ENCODE measurements at places on chromosomes 5 and 9. TPM values are rescaled to one million over a fixed set of nuclear protein-coding genes. Genes with fewer than 3 reads are reported as not detected.
A peak's percentile ranks its signal among the peaks of the same experiment; 100 is the strongest.

GZMA gene
- not detected for total RNA-seq

CCL27 gene
- total RNA-seq = not detected

MVB12B gene
- 19.7 TPM for total RNA-seq

TRUB2 gene
- total RNA-seq = 11.7 TPM

ISL1 gene
- total RNA-seq = 0.53 TPM

KIF27 gene
- total RNA-seq = 8.8 TPM

MOB3B gene
- total RNA-seq = 32.5 TPM

BAAT gene
- not detected for total RNA-seq

PCDHA5 gene
- total RNA-seq = 0.38 TPM

SH3RF2 gene
- 118 TPM for total RNA-seq

GRM6 gene
- total RNA-seq = not detected

DND1 gene
- total RNA-seq = not detected

UGT3A1 gene
- total RNA-seq = 1.1 TPM

DNA sequence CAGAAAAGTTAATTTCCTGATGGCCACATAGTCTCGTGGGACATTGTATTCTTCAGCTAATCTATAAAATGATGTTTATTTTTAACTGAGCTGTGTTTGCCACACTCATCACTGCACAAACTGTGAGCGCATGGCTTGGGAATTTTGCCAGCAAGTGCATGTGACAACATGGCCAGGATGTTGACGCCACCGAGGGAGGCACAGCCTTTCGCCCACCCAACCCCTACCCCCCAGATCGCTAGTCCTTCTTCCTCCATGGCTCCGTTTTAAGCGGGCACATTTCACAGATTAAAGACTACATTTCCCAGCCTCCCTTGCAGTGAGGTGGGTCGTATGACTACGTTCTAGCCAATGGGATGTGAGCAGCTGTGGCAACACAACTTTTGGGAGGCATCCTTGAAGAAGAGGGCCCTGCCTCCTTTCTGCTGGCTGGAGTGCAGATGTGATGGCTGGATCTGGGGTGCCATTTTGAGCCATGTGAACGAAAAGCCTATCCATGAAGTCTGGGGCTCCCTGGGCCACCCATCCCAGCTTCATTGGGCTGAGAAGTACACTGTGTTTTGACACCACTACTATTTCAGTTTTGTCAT is 7.9 kb downstream of the NRARP start:
- DNase-seq = no peak

GRCh38 chr5:131204964-131205363 is 34.2 kb downstream of the LYRM7 start:
- DNase-seq = no peak

DNA sequence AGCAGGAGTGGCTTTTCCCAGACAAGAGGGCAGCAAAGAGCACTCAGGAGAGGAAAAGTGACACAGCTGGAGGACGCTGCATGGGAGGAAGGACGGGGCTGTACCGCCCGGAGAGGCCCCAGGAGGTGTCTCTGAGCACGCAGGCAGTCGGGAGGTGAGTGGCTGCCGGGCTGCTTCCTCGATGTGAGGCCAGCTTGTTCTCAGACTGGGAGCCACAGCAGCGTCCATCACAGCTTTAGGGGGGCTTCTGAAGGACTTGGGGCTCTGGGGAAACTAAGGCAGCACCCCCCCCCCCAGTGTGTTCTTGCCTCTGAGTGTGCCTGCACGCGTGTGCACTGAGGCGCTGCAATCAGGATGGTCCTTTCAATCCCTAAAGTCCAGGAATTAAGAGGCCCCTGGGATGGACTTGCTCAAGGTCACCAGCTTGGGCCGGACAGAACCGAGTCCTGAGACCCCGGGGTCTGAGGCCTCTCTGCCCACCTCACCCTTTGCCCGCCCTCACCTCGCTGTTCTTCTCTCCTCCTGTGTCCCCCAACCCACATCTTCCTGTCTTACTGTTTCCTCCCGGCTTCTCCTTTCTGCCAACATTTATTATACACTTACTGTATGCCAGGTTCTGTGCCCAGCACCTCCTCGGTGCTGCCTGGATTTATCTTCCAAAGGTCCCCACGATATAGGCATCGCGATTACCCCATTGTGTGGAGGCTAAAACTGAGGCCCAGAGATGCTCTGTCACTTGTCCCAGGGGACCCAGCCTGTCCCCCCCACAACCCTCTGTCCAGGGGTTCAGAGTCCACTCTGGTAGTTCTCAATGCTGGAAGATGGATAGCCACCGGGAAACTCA is 32.9 kb downstream of the FAM163B start:
- no peak for DNase-seq

DNA sequence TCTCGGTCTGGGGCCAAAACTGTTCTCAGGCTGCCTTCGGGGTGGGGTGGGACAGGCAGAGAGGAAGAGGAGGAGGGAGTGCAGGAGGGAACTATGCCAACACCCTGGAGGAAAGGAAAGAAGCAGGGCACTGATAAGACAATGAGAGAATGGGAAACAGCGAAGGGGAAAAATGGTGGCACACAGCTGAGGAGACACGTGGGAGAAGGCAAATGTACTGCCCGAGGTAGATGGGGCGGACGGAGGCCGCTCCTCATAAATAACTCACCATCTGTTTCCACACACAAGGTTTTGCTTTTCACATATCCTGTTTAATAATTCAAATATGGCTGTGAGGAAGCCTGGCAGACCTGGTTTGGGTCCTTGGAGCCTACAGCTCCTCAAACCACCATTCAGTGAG is 148.2 kb upstream of the LRRTM2 start:
- no peak for DNase-seq

GRCh38 chr5:106418196-106418595 is 1252.5 kb downstream of the EFNA5 start:
- no peak for DNase-seq

DNA sequence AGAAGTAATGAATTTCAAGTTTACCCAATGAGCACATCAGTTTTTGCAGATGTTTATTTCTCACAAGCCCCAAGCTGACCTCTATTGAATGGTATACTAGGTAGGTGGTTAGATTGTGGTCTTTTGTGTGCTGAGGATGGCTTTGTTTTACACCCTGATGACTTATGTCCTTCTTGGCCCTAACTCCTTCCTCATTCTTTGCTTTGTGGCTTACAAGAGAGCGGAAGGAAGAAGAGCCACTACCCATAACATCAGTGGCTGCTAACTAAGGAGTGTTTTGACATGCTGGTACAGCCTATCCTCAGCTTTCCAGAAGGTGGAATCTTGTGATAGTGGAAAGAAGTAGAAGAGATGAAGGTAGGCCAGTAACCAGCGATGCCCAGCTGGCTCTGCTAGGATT is 85.7 kb upstream of the NTRK2 start:
- no peak for DNase-seq

GRCh38 chr5:92418341-92418740 is 1035.2 kb upstream of the ARRDC3 start:
- DNase-seq = no peak

DNA sequence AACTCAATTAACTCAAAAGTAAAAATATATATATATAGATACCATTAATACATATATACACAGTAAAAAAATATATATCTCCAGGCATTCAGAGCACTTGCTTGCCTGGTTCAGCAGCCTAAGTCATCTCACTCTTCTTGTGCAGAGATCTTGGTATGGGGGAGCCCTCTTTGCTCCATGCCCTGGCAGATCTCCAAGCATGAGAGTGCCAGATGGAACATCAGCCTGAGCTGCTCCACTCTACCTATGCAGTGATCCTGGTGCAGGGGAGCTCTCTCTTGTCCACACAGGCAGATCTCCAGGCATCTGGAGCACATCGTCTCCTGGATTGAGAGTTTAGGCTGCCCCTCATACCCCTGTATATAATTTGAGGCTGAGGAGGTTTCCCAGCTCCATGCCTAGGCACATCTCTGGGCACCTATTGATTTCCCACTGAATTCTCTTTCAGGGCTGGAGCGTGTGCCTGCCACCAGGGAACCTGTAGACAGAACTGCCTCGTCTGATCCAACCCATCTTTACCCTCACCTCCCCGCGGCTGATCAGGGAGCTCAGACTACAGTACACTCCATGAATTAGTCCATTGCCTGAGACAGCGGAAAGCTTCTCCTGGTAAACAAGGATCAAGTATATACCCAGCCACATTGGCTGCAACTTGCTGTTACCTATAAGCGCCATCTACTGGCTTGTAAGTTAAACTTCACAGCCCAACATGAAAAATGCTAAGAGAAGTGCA is 342.4 kb upstream of the GRIA1 start:
- no peak for DNase-seq

GRCh38 chr9:133384736-133385321 is 8.7 kb downstream of the STKLD1 start:
- no peak for DNase-seq

GRCh38 chr5:134136771-134137170 is 22.3 kb downstream of the TCF7 start:
- DNase-seq = peak; percentile 16

- no peak for DNase-seq
These were observed 97.5 kb upstream of the ARAP3 start for GRCh38 chr5:141779503-141779973.

GRCh38 chr5:35138232-35138631 is 90.5 kb upstream of the AGXT2 start:
- no peak for DNase-seq

DNA sequence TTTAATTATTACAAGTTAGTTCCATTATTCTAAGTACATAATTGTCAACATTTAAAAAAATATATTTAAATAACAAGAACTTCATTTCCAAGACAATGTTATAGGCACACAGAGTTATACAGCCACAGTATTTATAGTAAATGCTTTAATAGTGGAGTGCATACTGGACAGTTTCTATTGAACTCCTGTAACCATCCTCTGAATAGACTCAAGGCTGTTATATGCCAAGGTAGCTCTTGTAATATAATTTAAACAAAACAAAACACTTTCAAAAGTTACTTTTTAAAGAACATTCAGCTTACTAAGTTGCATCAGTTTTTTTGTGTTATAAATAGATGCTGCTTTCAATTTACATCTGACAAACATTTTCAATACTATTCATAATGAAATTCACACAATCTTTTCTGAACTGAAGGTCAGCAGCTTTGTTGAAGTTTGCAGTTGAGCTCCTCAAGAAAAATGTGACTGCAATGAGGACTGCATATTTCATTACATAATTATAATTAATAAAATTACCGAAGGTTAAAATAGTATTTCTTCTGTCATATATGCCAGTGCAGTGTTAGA is 549.9 kb upstream of the CYLC2 start:
- no peak for DNase-seq

GRCh38 chr5:129112295-129112694 is 17.7 kb downstream of the ISOC1 start:
- DNase-seq = no peak

- no peak for DNase-seq
These were observed 91.7 kb downstream of the MACROH2A1 start for GRCh38 chr5:135307143-135307903.

GRCh38 chr9:129867136-129868022 is 32.1 kb downstream of the USP20 start:
- DNase-seq = no peak

- no peak for DNase-seq
These were observed 60.4 kb upstream of the RGMB start for GRCh38 chr5:98713027-98713426.

DNA sequence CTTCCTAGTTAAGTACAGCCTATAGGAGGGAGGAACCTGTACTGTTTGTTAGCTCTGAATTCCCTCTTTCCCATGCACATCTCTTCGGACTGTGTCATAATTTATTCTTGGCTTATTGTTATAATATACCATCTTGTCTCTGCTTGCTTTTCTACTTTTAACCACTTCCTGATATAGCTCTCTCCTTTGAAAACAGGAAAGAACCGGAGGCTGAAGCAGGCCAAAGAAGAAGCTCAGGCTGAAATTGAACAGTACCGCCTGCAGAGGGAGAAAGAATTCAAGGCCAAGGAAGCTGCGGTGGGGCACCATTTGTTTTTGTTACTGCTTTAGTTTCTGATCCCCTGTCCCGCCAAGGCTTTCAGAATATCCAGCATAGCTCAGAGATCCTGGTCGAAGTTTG is 4.8 kb downstream of the ATP6V1G1 start:
- peak; percentile 76 for DNase-seq

- DNase-seq = no peak
These were observed 17.0 kb upstream of the ERGIC1 start for GRCh38 chr5:172816925-172817562.

GRCh38 chr9:76691517-76692313 is 72.5 kb upstream of the PCA3 start:
- DNase-seq = no peak

DNA sequence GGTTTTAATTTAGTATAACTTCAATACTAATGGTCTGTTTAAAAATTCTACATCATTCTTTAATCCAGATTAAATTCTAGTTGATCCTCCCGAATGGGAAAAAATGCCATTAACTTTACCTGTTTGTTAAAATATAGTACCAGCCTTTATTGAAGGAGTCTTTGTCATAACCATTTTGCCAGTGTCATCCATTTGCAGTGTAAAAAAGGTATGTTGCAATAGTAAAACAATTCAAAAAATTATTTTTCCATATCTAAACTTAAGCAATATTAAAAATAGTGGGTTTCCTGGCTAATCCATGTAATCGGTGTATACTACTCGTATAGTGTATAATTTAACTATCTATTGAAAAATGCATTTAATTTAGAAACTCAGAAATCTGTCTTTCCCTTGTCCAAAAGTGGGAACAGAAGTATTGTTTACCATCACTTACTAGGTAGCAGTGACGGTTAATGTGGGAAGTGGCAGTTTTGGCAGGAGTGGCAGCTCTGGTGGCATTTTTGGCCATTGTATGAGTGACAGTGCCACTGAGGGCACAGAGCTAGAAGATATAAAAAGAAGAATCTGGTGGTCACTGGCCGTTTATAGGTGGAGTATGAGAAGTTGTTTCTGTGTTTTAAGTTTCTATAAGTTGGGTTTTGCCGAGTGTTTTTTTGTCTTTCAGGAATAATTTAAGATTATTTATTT is 1.9 kb downstream of the AP3S1 start:
- no peak for DNase-seq

DNA sequence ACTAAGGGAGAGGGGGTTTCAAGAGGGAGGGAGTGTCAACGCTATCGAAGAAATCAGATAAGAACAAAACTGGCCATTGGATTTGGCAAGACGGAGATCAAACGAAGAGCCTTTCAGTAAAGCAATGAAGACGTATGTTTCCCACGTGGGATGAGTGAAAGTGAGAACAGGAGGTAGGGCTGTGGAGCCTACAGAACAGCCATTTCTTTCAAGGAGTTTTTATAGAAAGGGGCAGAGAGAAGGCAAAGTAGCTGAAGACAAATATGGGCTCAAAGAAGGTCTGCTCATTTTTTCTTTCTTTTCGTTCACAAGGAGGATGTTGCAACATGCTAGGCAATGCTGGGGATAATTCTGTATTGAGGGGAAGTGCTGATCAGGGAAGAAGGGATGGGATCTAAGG is 98.3 kb downstream of the SUSD1 start:
- DNase-seq = no peak

DNA sequence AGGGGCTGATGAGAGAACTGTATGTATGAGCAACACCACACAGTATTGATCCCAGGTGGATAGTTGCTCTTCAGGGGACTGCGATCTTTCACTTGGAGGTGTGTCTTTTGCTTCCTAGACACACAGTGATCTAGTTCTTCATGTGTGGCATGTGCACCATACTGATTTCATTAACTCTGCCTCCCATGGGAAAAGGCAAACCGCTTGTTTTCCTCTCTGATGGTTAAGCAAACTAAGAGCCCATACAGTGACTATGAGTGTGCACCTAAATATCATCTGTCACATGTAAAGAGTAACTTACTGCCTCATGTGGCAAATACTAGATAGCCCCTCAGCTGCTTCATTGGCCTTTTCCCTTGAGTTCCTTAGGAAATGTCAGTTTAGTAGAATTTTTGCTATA is 147.3 kb downstream of the TLE4 start:
- DNase-seq = no peak

All from Peyer's patch (tissue), 4 donors.